GM19239 (cell line): ENCODE measurements at places on chromosomes 4 and X.

GRCh38 chrX:101430457-101431078, 22.5 kb downstream of the HNRNPH2 start:
- DNase-seq, result no peak

- DNase-seq, result no peak
Observed at GRCh38 chr4:38368613-38369012, 295.4 kb upstream of the KLF3 start.

- DNase-seq, result no peak
Observed at GRCh38 chrX:10173331-10173900, 16.6 kb downstream of the CLCN4 start.

DNA sequence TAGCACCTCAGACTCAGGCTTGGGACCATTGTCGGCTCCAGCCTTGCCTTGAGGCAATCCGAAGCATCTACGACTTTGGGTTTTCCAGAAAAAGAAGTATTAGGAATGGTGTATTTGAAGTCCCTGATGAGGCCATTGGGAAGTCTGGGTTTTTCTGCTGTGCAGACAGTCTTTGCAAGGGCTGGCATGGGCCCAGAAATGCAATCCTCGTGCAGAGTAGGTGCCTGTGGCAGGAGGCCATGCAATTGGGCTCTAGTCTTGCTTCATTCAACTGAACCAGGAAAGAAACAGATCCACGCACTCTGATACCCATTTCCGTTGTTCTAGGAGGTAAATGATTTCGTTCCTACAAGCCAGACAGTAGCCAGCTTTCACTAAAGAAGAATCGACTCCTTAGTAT, 12.4 kb downstream of the ZFP92 start:
- DNase-seq, result no peak

- no peak for DNase-seq
Observed at GRCh38 chr4:26842911-26843310, 17.7 kb upstream of the STIM2 start.

- no peak for DNase-seq
Observed at GRCh38 chr4:76960014-76960413, 10.5 kb downstream of the SEPTIN11 start.

GRCh38 chrX:69556060-69557011, 52.2 kb downstream of the NALF2 start:
- no peak for DNase-seq

GRCh38 chr4:159487284-159487747, 384.4 kb downstream of the RAPGEF2 start:
- DNase-seq, result peak; percentile 18

DNA sequence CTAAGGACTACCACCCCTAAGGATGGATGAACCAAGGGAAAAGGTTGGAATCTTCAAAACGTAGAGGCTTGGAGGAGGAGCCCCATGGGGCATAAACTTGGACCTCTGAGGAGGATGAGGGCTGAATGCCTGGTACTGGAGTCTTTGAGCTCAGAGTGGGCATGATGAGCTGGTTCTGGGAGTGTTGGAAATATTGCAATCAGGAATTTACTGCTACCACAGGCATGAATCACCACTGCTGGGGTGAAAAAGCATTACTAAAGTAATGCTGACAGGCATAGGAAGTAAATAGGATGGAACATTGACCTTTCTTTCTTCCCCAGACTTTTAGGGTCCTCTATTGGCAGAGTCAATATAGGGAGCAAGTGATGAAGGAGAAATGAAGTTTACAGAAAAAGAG, 105.8 kb upstream of the RPS6KA3 start:
- DNase-seq, result no peak

DNA sequence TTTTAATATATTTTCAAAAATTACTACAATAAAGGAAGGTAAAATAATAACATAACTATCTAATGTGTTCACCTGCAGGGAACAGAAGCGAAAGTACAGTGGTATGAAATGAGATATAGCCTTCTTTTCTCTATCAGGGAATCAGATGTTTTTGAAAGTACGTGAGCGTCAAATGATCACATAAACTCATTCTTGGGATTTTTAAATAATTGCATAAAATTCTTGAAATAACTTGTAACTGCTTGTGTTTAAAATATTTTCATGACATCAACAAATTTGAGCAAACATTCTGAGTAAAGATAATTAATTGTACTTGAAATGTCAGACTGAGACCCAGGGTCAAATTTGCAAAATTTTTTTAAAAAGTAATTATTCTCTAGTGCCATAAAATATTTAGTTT, 193.5 kb upstream of the NEIL3 start:
- no peak for DNase-seq

DNA sequence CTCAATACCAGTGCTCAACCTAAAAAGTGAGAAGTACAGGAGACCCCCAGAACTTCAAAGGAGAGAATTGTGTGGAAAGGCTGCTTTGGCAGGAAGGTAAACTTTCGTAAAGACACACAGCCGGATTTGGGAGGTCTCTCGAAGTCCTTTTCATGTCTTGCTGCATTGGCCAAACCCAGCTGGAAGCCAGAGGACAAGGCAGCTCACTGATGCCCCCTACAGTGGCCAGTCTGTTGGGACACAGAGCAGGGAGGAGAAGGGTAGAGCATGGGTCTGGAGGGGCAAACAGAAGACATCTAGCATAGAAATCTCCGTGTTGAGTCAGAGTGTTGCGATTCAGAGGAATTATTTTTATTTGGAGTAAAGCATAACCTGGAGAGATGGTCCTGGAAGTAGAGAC, 198.9 kb downstream of the ANK2 start:
- no peak for DNase-seq

DNA sequence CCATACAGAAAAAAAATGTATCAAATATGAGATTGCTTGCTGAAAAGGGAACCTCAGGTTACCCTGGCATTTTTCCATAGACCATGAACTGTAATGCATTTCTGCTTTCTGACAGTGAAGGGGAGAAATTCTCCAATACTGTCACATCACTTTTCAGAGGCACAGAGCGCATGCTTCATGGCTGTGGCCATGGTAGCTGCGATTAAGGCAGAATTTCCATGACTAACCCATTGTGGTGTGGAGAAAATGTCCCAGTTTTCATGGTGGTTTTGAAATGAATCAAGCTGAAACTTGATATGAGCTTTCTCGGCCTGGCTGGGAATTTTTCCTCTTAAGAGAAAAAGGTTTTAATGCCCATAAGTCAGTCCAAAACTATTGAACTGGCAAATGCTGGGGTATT, 39.5 kb upstream of the MAP3K15 start:
- no peak for DNase-seq

DNA sequence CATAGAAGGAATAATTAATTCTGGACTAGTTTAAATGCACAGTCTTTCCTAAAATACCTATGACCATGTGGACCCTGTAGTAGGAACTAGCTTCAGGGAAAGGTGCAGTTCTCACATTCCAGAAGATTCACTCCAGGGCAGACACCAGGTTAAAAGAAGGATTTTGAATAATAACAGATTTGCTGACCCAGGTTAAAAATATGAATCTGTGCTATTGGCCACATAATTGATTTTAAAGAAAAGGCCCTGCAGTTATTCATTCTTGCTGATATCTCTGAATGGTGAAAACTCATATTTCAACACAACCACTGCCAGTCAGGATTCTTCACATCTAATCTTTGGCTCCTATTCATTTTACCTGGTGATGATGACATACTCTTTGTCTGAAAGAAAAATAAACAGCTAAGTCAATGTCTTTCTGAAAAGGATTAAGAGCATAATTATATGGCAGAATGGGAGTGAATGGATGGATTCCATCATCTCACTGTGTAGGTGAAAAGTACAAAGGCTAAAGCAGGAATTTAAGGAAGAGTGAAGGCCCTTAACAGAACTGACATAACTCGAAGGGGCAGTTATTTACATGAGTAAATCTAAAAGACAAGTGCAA, 432.8 kb downstream of the PDGFC start:
- no peak for DNase-seq

GRCh38 chr4:102216666-102217065, 128.6 kb downstream of the SLC39A8 start:
- no peak for DNase-seq

DNA sequence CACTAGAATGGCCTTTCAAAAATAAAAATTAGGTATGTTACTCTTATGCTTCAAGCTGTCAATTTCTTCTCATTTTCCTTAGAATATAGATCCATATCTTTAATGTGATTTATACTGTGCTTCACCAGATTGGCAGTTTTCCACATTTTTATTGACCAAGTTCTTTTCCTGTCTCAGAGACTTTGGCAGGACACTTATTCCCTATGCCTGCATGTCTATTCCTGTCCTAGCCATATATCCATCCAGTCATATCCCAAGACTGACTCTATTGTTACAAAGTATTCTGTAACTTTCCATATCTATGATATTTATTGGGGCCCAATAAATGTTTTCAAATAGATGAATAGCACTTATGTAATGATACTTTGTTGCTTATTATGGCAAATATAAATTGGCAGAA, 450.7 kb downstream of the GASK1B start:
- DNase-seq, result no peak

GRCh38 chrX:10314530-10315104, 157.8 kb downstream of the CLCN4 start:
- no peak for DNase-seq

DNA sequence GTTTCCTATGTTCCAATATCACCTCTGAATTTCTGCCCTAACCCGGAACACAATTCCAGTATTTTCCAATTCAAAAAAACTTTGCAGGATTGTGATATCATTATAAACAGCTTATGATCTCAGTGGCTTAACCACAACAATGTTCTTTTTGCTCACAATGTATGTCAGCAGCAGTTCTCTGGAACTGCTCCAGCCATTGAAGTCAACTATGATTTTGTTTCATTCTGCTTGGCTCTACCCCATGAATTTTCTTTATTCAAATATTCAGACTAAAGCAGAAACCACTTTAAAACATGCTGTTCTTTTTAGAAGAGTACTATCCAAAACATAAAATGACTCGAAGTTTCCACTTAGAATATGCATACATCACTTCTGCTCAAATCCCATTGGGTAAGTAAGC, 1611.1 kb downstream of the ARAP2 start:
- DNase-seq, result no peak

DNA sequence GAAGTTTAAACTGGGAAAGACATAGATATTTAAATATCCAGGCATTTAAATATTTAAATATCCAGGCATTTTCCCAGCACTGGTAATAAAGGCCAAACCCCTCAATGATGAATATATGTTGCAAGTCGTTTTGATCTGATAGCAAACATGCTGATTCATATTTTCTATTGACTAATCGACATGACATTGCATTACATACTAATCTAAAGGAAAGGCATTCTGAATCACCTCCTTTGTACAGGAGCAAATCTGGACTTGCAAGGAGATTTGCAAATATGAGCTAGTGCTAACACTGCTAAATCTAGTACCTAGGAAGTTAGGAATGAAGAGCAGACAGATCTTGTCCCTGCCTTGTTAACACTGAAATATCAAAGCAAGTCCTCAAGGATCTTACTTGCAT, 207.3 kb downstream of the SLC7A11 start:
- no peak for DNase-seq

- no peak for DNase-seq
Observed at GRCh38 chr4:4590546-4590945, 48.7 kb upstream of the STX18 start.

DNA sequence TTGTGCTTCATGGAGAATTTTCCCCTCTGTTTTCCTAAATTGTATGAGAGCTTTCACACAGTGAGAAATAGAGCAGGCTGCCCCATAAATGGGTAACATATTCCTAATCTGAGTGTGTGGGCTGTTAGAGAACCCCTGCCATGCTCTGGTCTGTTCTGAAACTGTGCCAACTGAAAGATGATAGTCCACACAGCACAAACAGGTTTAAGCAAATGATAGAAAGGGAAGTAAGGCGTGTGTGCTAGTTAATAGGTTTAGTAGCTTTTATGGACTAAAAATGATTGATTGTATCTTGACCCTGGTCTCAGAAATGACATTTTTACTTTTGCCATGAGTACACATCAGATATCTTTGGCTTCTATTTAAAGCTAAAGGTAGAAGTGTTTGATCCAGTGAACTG, 106.2 kb downstream of the PRRG1 start:
- DNase-seq, result no peak

GRCh38 chr4:179867300-179867878, 2375.8 kb upstream of the TENM3 start:
- DNase-seq, result peak; percentile 18

GRCh38 chr4:76857074-76857409, 40.9 kb downstream of the SOWAHB start:
- DNase-seq, result no peak

GRCh38 chr4:104941661-104942062, 205.0 kb upstream of the TET2 start:
- no peak for DNase-seq

GRCh38 chrX:10828036-10828435, 207.7 kb upstream of the MID1 start:
- DNase-seq, result no peak

DNA sequence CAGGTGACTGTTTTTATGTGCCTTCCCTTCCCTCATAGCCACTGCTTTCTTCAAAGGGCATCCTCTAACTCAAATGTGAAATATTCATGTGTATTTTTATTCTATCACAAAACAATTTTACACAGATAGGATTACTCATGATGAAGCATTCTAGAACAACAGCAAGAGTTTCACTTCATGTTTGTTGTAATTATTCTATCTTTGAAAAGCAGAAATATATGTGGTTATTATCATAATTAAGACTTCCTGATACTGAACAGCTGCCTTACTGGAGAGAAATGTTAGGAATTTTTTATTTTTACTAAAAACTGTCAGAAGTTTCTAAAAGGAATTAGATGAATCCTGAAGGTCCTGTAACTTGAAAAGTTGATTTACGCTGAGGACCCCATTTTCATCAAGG, 229.1 kb downstream of the PALLD start:
- no peak for DNase-seq

DNA sequence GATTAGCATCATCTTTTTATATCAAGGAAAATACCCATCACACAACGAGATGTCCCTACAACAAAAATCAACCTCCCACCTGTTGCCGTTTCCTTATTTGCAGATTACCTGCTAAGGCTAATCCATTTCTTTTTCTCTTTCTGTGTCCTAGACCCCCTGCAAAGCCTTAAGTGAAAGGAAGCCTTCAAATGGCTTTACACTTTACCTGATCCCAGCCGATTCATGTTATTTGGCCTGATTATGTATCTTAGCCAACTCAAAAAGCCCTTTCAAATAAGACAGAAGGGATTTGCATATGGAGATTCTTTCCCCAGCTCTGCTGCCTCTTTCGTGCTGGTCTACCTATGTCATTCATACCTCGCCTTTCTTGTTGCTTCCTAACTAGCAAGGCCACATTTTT, 14.4 kb downstream of the ABCG2 start:
- no peak for DNase-seq

DNA sequence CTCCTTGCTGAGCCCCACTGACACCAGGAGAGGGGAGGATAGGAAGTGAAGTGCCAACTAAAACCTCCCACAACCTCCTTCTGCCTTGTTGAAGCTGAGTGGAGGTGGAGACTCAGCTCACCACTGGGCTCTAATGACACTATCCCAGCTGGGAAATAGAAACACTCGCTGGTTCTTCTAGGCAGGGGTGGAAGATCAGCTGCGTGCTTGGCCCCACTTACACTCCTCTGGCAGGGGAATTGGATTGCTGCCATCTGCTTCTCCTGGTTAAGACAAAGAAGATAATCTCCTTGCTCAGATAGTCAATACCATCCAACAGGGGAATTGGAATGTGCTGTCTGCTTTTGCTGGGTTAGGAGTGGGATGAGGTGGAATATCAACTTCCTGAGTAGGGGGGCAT, 392.5 kb downstream of the ZNF674 start:
- no peak for DNase-seq

- DNase-seq, result no peak
Observed at GRCh38 chr4:32506067-32506466, 1785.9 kb downstream of the PCDH7 start.
